ENCODE measurements at places on chromosomes 6 and 20.

DNA sequence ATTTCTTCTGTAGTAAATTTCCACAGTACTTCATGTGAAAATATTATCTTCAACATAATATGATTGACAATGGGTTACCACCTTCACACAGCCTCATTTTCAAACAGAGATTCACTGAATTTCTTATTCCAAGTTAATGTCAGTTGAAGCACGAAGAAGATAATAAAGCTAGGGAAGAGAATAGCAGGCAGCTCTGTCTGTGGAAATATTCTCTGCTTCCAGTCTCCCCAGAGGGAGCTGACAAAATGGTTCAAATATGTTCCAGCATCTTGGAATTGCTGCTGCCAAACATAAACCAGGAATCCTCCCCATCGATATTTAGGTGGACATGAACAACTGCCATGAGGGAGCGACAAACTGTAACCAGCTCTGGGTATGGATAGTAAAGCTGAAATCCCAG lies 224.8 kb downstream of the GJA1 start:
- no peak for DNase-seq

- DNase-seq, result peak; percentile 46
Measured at GRCh38 chr20:58693226-58694006, 816 bp downstream of the NPEPL1 start.

- no peak for DNase-seq
Measured at GRCh38 chr20:59751075-59751711, 146.9 kb downstream of the PHACTR3 start.

- no peak for DNase-seq
Measured at GRCh38 chr20:20611167-20611566, 101.3 kb downstream of the RALGAPA2 start.

DNA sequence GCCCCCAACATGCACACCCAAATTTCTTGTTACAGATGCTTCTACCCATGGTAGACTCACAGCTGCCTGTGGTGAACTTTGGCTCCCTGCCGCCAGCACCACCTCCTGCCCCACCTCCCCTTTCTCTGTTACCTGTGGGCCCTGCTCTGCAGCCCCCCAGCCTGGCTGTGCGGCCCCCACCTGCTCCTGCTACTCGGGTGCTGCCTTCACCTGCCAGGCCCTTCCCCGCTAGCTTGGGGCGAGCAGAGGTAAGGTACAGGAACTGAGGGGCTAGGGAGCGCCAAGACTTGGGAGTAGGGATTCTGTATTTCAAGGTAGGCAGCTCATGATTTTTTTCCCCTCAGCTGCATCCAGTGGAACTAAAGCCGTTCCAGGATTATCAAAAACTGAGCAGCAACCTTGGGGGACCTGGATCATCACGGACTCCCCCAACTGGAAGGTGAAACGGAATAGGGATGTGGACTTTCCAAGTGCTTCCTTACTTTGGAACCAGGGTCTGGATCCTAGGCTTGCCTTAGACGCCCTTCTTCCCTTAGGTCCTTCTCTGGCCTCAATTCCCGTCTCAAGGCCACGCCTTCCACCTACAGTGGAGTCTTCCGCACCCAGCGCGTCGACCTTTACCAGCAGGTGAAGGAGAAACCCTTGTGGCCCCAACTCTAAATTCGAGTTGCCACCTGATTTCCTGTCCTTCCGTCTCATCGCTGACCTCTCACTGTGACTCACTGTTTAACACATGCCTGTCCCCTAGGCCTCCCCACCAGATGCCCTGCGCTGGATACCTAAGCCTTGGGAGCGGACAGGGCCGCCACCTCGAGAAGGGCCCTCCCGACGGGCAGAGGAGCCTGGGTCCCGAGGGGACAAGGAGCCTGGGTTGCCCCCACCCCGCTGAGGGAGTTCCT lies 15.5 kb downstream of the BAG6 start:
- DNase-seq, result no peak

DNA sequence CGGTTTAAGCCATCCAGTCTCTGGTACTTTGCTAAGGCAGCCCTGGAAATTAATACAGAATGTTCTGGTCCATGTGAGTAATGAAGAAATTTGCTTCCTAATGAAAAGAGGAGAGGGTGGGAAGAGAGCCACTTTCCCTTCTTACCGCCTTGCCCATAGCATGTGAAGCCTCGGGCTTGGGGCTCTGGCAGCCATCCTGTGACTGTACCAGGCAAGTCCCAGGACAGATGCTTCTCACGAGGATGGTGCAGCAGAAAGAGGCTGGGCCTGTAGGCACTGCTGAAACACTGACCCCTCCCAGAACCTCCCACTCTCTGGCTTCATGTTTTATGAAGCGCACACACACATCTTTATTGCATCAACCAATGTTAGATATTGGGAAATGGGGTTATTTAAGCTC lies 74.8 kb downstream of the IYD start:
- no peak for DNase-seq

DNA sequence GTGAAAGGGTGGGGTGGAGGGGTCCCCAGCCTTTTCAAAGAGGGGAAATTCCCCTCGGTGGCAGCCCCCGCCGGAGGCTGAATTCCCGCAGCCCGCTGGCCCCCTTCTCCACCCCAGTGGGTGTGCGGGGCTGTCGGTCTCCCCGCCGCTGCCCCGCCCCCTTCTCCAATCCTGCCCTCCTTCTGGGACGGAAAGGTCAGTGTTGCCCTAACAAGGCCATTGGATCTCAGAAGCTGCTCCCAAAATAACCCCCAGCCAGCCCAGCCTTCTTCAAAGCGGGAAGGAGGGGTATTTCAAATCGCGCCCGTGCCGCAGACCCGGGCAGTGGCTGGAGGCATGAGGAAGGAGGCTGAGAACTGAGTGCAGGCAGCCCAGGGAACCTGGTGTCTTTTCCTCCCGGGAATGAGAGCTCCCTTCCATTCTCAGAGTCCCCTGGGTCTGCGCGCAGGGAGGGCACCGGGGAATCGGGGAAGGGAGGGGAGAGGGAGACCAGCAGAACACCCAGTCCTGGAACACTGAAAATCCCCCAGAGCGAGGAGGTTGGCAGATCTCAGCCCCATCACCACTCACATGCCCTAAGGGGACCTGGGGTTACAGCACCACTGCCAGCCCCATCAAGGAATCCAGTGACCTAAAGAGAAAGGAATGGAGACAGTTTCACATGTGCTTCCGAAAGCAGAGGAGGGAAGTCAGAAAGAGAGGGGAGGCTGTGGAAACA lies at the start of gene JPH2:
JPH2 (minus strand) TSS at position 135 of the 718 bp plus-strand sequence. CDS start 483 bp downstream, outside the sequence.
- DNase-seq, result peak; percentile 27

GRCh38 chr6:125679128-125679527 lies 70.3 kb upstream of the HEY2 start:
- DNase-seq, result no peak

DNA sequence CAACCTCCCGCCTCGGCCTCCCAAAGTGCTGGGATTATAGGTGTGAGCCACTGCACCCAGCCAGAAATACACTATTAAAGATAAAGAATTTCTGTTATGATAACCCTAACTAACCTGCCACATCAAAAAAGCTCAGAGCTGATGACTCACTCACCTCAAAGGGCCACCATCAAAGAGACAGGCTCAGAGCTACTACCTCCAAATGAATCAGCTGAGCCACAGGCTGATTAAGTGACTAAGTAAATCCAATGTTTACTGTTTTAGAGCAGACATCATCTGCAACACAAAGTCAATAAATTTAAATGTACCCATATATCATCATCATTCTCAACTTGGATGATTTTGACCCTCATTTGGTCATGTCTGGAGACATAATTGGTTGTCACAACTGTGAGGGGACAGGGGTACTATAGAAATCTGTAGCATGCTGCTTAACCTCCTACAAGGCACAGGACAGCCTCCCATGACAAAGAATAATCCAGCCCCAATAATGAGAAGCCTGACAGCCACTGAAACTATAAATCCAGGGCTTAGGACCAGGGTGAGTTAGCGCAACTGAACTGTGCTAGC lies 106.5 kb downstream of the ATP9A start:
- no peak for DNase-seq

- DNase-seq, result no peak
Measured at GRCh38 chr6:118319416-118319815, 228.7 kb upstream of the PLN start.

- peak; percentile 54 for DNase-seq
Measured at GRCh38 chr6:90080876-90081481, 186.7 kb downstream of the GJA10 start.

GRCh38 chr20:63740070-63740626 lies 572 bp downstream of the SLC2A4RG start:
- DNase-seq, result peak; percentile 58

GRCh38 chr6:41584668-41585205 lies 38.6 kb downstream of the FOXP4 start:
- DNase-seq, result no peak

- no peak for DNase-seq
Measured at GRCh38 chr6:90072501-90072900, 178.2 kb downstream of the GJA10 start.

- DNase-seq, result no peak
Measured at GRCh38 chr6:28586324-28586723, 60.6 kb downstream of the GPX5 start.

DNA sequence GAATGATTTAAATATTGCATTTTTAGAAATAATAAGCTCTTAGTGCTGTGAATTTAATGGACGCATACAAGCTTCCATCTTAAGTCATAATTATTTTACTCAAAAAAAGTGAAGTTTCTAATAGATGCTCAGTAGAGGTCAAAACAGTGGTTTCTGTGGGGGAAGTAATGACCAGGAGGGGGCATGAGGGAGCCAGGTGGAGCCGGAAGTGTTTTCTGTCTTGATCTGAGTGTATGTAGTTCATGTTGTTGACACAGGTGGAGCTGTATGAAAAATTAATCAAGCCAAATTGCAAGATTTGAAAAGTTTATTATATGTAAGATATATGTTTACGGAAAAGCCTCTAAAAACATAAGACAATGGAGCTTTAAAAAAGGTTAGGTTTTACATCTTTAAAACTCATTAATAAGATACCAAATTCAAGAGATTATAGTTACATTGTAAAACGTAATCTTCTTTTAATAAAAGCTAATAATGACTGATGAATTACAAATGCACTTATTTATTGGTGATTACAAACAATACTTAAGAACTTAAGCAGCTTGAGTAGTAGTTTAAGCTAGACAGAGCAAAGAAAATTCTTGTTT lies 68.0 kb downstream of the PLAGL1 start:
- DNase-seq, result peak; percentile 74

GRCh38 chr20:35216541-35216940 lies 9.9 kb upstream of the MMP24 start:
- DNase-seq, result no peak

DNA sequence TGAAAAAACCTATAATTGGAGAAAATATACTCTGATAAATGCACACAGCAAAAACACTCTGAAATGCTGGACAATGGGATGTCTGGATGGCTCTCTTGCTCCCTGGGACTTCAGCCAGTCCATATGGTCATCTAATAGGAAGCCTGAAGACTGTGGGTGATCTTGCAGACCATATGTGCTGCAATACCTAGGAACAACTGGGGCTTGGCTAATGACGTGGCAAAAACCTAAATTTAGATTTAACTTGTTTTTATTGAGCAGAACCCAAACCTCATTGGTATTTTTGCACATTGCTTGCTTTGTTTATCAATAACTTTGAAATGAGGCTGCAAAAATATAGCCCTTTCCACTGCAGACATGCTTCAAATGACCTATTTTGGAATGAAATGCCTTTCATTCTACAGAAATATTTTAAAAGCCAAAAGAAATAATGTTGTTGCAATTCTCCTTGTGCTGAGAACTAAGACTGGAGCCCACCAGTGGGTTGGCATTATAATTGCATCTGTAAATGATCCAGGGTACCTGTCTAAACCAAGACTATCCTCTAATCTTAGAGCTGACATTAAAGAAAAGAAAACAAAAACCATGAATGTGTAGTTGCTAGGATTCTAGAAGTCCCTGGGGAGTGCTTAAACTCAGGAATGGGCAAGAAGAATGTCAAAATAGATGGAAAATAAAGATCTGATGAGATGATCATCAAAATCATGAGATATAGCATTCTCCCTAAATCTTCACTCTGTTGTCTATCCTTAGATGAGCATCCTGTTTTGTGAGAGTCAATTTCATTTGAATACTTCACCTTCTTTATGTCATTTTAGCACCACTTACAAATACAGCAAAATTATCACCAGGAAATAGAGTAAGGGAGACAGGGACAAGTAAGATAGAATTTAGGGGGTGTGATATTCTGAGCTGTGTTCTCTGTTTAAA lies 152.1 kb upstream of the RIMS1 start:
- no peak for DNase-seq

- no peak for DNase-seq
Measured at GRCh38 chr6:161727083-161727833, 453.4 kb upstream of the AGPAT4 start.

DNA sequence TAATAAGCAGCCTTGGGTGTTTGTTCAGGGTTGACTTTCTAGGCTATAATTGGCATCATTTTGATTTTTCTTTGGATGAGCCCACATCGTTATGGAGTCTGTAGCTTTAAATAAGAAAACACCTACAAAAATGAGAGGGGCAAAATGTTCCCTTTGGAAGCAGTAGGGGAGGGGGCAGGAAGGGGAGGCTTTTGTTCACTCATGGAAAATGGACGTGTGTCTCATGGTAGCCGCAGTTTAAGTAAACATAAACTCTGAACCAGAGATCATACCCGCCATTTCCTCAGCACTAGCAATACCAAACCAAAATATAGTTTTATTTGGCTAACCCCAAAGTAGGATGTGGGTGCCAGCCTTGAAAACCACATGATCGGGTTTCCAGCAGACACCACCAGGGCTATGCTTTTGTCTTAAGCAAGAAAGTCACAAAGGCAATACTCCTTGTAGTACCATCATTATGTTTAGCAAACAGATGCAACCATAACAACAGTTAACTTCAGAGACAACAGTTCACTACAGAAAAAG lies 572.5 kb upstream of the JAG1 start:
- no peak for DNase-seq

DNA sequence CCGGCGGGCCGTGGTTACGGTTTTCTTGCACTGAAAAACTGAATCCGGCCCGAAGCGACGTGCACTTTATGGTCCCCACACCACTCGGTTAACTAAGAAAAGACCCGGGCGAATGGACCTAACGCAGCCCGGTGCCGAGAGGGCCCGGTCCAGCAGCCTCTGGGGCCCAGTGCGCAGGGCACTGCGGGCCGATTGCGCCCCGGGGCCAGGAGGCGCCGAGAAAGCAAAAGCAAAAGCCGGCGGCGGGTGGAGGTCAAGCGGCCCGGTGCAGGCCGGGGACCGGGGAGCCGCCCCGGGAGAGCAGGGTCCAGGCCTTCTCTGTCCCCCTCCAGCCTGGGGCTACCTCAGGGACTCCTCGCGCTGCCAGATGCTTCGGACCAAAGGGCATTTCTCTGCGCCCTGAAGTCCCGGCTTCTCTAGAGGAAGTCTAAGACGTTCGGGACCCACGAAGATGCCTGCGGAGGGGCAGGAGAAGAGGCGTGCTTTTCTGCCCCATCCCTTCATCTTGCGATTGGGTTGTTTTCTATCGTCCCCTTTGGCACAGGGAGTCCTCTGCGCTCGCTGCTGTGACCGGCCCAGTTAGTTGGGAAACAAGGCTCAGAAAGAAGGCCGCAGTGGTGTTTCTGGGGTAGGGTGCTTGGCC lies 4.4 kb downstream of the FOXF2 start:
- DNase-seq, result peak; percentile 44

- DNase-seq, result no peak
Measured at GRCh38 chr20:38133680-38134426, 31.2 kb downstream of the TGM2 start.

GRCh38 chr6:158962371-158962770 lies 37.6 kb downstream of the RSPH3 start:
- no peak for DNase-seq

- DNase-seq, result no peak
Measured at GRCh38 chr6:41277605-41278004, 8.9 kb downstream of the TREM1 start.
